Dermis microvascular lymphatic vessel endothelial cell (primary cell): ENCODE measurements at places on chromosomes 5 and 9.

DNA sequence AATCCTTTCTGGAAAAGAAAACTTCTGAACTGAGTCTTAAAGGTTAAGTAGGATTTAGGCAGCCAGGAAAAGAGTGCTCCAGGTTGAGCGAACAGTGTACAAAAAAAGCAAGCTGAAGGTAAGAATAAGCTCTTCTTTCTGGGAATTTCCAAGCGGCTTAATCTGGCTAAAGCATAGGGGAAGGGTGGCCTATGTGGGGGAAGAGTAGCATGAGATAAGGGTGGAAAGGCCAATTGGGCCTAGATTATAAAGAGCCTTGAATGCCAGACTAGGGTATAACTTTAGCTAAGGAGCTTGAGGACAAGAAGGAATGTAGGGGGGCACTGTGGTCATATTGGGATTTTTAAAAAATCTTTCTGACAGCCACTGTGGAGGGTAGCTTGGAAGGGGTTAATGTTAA lies 37.3 kb upstream of the NR5A1 start:
- no peak for DNase-seq

DNA sequence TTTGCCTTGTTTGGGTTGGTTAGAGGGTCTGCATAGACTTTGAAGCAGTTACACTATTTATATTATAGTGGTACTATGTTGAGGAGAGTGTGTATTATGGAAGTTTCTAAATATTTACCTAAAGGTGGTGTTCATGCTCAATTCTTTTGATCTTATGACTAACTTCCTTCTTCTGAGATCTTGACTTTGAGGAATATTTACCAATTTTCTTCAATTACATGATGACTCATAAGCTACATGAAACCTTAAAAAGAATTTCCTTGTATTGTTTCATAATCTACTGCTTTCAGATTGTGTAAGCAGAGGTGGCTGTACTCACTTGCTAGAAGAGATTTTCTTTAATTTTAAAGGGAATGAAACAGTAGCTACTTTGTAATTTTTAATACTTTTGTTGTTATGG lies 276.1 kb downstream of the TAF11L14 start:
- no peak for DNase-seq

DNA sequence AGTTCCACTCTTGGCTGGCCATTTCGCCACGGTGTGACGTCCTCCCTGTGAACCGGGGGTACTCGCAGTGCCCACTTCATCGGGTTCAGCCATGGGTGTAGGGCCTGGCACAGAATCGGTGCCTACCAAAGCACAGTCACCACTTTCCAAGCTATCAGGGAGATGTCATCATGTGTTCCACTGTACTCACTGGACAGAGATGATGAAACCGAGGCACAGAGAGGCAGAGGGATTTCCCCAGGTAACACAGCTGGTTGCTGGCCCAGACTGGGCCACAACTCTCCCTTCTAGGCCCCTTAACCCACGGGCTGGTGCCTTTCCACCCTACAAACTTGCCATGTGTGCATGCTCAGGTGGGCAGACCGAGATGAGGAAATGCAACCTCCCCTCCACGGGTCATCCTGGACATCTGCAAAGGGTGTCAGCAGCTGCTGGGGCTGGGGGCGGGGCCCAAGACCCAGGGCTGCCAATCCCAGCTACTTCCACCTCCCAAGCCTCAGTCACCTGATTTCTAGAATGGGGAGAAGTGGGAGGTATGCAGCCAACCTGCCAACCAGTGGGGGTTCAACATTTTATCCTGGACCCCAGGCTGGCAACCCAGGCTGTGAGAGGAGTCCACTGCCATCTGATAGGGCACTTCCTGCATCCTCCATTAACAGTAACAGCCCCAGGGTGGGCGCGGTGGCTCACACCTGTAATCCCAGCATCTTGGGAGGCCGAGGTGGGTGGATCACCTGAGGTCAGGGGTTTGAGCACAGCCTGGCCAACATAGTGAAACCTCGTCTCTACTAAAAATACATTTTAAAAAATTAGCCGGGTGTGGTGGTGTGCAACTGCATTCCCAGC lies 893 bp upstream of the SH2D3C start:
- no peak for DNase-seq

GRCh38 chr5:22051881-22052280 lies 801.3 kb downstream of the CDH12 start:
- no peak for DNase-seq

GRCh38 chr9:134181648-134182034 lies 17.3 kb upstream of the RNU6ATAC start:
- DNase-seq = no peak

DNA sequence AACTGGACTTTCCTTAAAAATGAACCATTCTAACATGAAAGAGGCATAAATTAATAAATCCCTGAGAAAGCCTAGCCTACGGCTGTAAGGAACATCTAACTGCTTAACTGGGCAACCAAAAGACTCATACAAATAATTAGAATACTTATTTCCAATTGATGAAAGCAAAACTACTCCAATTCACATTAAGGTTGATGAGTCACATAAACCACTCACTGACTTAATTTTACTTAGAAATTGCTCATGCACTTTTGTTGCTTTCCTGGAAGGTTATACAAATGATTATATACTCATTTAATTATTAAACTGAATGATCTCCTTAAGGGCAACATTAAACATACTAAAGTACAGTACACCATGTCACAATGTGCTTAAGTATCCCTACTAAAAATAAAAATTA lies 101.9 kb downstream of the NFIB start:
- peak; percentile 43 for DNase-seq

DNA sequence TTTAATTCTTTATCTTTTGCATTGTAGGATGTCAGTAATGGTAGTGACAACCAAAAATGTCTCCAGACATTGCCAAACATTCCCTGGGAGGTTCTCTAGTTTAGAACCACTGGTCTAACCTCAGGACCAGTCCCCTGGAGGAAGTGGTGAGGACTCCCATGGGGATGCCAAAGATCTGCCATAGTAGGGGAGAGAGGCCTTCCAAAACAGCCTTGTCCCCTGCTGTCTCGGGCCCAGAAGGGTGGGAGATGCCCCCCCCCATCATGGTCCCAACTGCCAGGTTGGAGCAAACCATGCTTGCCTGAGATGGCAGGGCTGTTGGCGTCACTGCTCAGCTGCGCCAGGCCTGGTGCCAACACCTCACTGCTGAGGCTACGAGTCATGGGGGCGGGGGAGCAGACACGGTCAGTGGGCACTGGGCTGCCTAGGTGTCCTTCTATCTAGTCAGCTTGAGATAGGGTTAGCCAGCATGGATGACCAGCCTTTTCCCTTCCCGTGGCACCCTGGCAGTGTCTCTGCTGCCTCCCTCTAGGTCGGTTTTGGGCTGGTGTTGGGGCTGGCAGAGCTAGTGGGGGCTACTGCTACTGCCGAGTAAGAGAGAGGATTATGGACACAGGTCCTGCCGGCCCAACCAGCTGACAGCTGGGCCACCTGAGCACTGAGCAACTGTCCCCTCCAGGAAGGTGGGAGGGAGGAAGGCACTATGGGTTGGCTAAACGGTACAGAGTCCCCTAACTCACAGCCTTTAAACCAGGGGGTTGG lies 8.3 kb upstream of the CXXC5 start:
- no peak for DNase-seq

DNA sequence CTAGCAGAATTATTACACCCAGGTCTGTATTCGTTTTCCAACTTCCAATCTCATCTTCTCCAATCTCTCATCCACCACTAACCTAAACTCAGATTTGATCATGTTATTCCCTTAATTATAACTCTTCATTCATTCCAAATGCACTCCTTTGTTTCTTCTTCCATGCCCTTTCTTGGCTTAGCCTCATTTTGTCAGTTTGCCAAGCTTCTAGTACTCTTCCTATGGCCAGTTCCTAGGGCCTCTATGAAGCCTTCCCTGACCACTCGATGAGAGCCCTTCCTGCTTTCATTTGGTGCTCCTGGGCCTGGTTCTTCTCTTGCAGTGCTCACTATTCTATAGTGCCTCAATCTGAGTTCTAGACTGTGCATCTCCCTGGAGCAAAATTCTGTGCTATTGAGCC lies 5.8 kb downstream of the FAM219A start:
- DNase-seq = no peak

- DNase-seq = peak; percentile 43
These were observed 9.9 kb downstream of the SLC25A25 start for GRCh38 chr9:128077847-128078503.

GRCh38 chr5:123344816-123345426 lies 78.3 kb downstream of the CEP120 start:
- peak; percentile 41 for DNase-seq

DNA sequence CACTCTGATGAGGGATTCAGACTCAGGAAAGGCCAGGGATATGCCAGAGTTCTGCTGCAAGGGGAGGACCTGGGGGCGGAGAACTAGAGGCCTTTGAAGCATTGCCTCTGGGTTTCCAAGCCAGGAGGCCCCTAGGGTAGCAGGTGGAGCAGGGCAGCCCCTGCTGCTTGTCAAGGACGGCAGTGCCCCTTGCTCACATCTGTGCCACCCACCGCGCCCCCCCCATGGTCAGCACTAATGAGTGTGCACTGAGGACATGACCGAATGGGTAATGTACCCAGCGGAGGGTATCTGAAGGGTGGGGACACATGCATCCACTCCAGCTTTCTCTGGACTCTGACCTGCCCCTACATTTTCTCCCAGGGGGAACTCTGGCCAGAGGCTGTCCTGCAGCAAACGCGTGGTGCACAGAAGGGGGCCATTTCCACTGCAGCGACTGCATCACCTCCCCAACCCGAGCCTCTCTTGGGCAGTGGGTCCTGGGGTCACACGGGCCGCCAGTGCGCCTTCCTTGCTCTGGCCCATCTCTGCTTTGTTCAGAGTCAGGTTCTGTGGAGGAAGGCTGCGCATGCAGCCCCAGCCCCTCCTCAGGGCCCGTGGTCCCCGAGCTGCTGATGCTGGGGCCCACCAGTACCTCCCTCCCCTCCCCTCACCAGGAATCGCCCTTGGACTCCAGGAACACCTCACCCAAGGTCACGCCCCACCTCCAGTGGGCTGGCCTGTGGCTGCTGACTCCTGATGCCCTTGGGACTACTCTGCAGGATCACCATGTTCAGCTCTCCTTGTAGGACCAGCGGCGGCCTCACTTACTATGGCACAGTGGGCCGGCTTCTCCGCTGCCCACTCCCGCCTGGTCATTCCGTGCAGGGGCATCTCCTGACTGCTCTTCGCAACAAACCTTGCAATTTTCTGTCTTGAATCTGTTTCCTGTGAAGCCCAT lies 31.2 kb downstream of the STC2 start:
- no peak for DNase-seq

DNA sequence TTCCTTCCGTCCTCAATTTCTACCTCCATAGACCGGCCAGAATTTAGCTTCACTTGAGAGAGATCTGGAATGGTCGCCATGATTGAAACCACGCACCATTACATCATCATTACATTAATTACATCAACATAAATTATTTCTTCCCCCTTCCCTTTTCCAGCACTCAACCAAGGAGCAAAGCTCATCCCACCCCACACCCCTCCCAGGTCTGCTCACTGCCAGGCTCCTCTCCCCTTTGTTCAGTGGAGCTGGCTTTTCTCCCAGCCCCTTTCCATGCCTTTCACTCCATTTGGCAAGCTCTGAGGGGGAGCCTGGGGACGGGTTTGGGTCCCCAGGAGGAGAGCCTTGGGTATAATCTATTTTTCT lies 8.4 kb downstream of the RACK1 start:
- no peak for DNase-seq

DNA sequence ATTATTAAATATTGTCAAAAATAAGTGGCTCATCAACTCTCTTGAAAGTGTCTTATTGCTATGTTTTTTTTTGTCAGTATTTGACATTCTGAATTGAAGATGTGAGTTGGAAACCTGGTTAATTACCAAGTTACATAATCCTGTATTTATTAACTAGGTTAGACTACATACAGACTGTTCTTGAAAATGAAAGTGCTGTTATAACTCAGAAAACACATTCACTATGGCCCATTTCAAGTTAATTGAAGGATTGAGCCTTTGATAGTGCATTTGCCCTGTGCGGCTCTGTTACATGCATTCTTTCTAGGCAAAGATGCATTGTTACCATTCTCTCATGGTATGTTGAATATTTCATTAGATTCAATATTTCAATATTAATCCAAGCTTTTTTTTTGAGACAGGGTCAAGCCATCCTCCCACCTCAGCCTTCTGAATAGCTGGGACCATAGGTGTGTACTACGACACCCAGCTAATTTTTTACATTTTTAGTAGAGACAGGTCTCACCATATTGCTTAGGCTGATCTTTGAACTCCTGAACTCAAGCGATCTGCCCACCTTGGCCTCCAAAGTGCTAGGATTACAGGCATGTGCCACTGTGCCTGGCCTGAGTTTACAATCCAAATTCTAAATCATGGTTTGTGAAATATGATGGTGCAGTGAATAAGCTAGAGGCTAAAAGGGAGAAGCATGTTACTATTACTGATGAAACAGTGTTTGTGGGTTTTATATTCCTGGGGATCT lies 10.0 kb downstream of the CTNNA1 start:
- DNase-seq = no peak

- no peak for DNase-seq
These were observed 260.3 kb downstream of the TMEM167A start for GRCh38 chr5:82816926-82817325.

DNA sequence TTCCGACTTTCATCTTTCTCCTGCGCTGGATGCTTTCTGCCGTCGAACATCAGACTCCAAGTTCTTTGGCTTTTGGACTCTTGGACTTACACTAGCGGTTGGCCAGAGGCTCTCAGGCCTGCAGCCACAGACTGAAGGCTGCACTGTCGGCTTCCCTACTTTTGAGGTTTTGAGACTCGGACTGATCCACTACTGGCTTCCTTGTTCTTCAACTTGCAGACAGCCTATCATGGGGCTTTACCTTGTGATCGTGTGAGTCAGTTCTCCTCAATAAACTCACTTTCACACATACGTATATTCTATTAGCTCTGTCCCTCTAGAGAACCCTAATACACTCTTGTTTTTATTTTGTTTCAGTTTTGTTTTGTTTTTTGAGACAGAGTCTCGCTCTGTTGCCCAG lies 10.3 kb downstream of the FKBP15 start:
- DNase-seq = no peak

- no peak for DNase-seq
These were observed 5.4 kb upstream of the PRR7 start for GRCh38 chr5:177440990-177441780.

DNA sequence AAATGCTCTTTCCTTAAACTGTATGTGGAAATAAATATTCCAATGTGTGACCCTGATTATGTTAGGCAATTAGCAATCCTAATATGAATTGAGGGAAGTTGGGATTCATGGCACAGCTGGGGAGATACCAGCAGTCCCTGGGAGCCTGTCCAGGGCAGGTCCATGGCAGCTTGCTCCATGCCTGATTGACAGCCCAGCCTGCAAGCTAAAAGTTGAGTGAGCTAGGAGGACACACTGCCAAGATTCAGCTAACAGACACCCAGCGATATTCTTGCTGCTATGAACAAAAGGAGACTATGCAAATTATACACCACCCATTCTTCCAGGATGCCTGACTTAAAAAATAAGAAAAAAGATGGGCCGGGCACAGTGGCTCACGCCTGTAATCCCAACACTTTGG lies 6.2 kb downstream of the TGFBI start:
- no peak for DNase-seq

DNA sequence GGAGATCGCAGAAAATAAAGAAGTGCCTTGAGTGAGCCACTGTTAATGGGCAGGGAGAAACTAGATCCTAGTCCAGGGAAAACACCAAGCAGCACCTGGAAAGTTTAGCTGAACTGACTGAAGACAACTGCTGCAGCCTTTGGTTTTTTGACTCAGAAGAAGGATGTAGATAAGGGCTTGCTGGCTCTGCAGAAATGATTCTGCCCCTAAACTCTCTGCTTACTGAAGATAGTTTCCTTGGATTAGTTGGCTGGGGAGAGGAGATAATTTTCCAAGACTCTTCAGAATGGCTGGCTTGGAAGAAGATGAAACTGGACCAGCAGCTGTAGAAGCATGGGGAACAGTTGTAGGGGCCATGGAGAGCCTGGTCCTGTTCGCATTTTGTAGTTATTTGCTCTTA lies 471.8 kb downstream of the KDM4C start:
- no peak for DNase-seq
